Esophagus squamous epithelium (tissue), 5 donors: ENCODE measurements at places on chromosomes 6 and 20.

DNA sequence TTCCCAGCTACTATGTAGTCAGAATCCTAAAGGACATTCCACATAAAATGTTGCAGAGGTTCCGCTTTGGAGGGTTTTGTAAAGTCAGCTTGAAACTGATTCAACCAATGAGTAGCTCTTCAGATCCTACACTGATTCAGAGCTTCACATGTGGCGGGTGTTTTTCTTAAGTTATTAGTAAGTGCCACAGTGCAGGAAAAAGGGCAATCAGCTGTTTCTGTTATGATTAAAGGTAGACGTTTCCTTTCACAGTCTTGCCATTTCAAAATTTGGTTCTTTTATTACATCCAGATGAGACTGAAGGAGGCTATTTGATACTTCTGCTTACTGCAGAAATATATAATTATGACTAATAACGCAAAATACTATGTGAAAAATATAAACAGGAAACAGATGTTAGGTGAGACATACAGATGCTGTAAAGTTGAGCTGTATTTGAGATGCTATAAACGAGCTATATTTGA is 443.9 kb downstream of the CDKAL1 start:
- DNase-seq = no peak

- no peak for DNase-seq
These were observed 47.7 kb upstream of the RNF182 start for GRCh38 chr6:13877051-13877450.

DNA sequence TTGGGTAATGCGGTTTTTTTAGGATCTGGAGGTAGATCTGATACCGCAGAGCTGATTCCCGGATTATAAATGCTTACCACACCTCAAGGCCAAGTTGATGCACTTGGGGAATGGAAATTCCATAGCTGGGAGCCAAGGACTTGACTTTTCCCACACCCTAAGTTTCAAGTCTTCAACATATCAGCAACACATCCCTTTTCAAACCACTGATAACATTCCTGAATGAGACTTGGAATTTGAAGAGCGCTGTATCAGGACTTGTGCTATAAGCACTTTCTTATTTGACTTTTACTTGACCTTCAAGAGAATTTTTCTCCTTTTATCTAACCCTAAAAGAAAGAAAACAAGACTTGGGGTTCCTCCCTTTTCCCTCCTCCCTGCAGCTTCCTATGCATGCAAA is 90.6 kb upstream of the NAA20 start:
- DNase-seq = no peak

DNA sequence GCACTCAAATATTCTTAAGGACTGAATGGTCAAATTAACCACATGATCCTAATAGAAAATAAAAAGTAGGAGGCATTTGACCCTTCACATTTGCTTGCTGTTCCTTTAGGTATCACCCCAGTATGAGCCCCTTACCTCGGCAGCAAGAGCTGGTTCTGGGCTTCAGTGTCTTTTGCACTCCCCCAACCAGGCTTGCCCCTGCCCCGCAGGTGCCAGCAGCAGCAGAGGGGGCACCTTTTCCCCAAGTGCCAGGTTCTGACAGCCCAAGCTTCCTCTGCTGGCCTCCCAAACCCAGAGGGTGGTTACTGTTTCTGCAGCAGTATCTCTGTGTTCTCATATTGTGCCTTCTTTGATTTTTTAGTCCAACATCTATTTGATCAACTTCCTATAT is 23.2 kb downstream of the UBE2V1 start:
- DNase-seq = no peak

DNA sequence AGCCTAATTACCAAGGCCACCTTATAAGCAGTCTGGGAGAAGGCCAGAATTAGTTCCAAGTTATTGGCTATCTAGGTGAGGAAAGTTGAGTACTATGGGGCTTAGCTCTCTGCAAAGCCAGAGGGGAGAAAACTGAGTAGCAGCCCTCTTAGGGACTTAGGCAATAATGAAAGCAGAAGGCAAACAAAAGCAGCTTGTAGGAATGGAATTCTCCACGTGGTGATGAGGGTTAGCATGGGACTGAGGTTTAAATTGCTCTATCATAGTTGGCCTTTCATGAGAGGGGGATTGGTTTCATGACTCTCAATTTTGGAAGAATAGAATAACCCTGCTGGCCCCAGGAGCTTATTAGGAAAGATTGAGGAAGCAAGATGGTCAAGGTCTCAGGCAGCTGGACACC is 7.0 kb upstream of the UBE2J1 start:
- DNase-seq = no peak

DNA sequence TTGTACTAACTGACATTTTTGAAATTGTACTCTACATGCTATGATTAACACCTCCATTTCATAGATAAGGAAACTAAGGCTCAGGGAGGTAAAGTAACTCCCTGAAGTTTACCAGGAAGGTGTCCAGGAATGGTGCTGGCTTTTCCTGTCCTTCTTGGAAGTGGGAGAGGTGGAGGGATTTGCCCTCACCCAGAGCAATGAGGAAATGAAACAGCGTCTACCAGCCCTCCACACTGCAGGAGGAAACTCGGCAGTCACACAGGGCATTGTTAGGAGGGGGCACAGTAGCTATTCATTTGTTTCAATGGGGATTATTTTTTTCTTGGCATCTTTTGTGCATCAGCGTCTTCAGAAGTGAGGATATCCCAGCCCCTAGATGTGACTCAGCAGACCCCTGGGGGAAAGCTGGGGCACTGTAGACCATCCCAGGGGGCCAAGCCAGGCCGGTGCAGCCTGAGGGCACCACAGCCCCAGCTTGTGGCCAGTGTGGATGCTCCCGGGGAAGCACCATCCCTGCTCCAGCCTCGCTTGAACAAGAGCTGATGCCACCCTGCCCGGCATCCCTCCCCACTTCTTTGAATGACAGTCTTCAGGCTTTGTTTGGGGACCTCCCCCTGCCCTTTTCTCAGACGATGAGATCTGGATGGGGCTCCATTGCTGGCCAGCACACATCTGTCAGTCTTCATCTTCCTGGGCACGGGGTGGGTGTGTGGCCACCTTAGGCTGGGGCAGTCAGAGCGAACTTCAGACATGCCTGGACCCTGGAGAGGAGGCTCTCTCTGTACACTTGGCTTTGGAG is 224.4 kb upstream of the PMEPA1 start:
- DNase-seq = no peak

DNA sequence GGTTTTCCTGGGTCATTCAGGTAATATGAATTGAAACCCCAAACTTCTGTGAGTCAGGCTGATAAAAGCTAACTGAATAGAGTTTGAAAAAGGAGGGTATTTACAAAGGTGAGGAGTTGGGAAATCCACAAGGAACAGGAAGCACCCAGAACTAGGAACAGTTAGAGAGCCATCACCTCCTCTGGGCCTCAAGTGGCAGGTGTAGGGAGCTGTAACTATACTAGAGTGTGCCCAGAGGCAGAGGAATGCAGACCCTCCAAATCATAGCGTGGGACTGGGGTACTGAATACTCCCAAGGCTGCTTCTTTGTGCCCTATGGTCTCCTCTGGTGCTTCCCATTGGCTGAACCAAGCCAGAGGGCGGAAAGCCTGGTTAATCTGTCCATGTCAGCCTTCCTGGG is 18.3 kb downstream of the TRIM38 start:
- DNase-seq = no peak

GRCh38 chr20:59571551-59572314 is 32.6 kb upstream of the PHACTR3 start:
- DNase-seq = no peak

- no peak for DNase-seq
These were observed 448.1 kb downstream of the KIF16B start for GRCh38 chr20:16124911-16125776.

DNA sequence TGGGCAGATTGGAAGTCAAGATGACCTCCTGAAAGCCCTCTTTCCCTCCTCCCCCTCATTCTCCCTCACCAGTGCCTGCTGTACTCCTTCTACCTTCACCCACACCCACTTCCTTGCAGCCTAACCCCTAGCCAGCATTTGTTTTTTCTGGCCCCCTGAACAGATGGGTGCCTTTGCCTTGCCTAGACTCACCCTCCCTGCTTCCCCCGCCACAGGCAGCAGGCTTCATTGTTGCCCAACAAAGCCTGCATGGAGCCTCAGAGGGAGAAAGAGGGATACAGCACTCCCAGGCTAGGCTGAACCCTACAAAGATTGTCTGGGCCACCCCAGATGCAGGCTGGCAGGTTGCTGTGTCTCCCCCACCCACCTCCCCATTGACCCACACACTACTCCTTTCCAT is 2.7 kb downstream of the MOCS1 start:
- no peak for DNase-seq

DNA sequence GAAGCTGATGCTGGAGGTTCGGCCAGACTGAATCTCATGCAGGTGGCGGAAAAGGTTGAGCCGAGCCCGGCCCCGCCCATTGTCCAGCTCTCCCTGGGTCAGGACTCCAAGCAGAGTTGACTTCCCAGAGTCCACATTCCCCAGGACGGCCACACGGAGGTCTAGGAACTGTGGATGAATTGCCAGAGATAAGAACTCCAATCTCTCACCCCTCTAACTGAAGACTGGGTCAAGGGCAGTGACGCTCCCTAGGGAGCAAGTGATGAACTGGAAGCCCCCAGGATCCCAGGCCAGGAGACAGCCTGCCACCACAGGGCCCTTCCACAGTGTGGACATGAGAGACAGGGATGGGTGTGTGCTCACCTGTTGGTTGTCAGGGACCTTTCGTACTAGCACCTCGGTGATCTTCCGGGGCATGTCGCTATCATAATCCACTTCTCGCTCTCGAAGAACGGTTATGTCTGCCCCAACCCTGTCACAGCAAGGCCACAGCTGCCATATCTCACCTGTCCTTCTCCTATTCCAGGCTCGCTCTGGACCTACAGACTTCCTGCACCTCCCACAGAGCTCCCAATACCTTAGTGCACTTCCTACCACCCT is 3.6 kb downstream of the GTPBP2 start:
- no peak for DNase-seq

DNA sequence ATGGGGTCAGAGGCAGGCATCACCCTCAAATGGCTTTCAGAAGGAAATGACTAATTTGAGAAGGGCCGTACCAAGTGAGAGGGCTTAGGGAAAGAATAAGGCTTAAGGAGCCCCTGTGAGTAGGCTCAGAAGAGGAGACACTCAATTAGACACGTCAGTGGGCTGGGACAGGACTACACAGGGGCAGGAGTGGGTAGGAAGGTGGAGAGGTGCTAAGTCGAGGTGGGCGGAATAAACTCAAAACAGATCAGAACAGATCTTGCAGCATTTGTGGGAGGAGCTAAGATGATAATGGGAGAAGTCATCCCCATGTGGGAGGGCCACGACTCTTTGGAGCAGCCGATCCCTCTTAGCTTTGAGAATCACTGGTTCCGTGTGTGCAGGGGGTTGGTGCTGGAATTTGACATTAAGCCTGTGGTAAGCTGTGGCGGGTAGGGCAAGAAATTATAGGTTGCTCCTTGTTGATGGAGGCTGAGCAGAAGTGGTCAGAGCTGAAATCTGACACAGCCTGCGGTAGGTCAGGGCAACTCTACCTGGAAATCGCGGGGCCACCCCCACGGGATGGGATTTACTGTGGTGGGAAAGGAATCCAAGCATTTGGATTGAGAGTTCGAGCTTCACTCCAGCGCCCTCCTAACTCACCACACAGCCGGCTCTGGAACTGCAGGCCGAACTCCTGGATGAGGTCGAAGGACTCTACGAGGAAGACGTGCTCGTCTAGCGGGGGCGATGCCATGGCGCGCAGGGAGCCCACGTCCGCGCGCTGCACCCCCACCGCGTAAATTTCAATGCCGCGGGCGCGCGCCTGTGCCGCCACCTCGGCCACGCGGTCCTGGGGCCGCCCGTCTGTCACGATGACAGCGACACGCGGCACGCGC is 2.8 kb upstream of the RBPJL start:
- no peak for DNase-seq

GRCh38 chr6:139639507-139639906 is 265.1 kb upstream of the CITED2 start:
- DNase-seq = no peak

DNA sequence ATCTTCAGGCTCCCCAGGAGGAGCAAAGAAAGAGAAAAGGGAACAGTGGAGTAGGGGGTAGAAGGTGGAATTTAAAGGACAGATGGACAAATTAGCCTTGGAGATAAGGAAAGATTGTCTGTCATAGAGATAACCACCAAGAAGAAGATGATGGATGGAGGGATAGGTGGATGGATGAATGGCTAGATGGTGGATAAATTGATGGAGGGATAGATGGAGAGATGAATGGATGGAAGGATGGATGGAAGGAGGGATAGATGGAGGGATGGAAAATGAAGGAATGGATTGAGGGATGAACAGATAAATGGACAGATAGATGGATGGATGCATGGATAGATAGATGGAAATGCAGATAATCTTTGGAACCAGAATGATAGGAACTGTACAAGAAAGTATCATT is 102.8 kb downstream of the TNFAIP3 start:
- DNase-seq = no peak

DNA sequence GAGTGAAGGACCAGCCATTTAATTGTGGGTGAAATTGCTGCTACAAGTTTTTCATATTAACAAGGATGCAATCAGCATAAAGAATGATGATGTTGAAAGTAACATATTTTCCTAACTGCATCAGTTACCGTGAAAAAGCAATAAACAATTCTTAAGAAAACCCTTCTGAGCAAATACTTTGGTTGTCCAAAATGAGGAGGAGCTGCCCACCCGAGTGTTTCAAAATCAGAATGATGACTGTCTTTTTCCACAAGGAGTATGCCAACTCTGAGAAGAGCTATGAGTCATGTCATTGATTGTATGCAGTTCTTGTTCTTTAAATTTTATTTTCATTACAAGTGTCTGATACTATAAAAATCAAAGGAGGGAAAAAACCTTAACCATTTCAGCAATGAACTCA is 470.5 kb downstream of the COL12A1 start:
- DNase-seq = no peak

- DNase-seq = no peak
These were observed 586.3 kb downstream of the HTR1B start for GRCh38 chr6:76876922-76877553.

DNA sequence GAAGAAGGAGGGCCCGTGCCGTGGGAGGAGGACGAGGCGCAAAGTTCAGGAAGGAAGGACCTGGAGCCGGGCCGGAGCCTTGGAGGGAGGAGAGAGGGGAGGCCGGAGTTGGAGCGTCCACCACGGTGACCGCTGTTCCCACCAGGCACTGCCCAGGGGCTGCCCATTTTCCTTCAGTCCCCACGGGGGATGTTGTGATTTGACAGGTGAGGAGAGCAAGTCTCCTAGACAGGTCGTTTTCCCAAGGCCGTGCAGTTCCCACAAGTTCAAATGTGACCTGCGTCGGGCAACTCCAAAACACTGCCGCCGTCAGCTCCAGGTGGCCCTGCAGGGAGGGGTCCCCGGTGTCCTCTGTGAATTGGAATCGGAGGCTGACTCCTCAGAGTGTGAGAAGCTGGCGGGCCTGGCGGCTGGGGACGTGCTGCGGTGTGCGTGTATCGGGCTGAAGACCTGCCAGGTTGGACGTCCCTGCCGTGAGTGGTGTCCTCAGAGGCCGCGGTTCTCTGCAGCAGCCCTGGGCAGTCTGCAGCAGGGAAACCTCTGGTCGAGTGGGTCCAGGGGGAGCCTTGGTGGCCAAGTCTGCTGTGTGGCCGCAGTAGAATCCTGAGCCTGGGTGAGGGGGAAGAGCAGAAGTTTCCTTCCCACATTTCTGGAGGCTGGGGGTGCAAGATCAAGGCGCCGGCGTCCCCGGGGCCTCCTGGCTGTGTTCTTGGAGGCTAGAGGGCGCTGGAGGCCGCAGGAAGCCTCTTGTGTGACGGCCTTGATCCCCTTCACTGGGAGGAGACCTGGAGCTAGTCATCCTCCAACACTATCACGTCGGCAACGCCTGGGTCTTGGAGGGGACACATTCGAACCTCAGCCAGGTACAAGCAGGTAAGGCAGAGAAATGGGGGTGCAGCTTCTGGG is 115.1 kb upstream of the FRMD1 start:
- no peak for DNase-seq

GRCh38 chr6:161095916-161096315 is 104.3 kb downstream of the MAP3K4 start:
- DNase-seq = no peak
